ENCODE measurements at places on chromosomes 5 and 9.

GRCh38 chr5:18202164-18202563 is 567.9 kb downstream of the TAF11L14 start:
- no peak for DNase-seq

- no peak for DNase-seq
Measured at GRCh38 chr9:92614763-92615461, 55.0 kb downstream of the IPPK start.

GRCh38 chr5:170313344-170313743 is 15.8 kb upstream of the LCP2 start:
- DNase-seq, result no peak

DNA sequence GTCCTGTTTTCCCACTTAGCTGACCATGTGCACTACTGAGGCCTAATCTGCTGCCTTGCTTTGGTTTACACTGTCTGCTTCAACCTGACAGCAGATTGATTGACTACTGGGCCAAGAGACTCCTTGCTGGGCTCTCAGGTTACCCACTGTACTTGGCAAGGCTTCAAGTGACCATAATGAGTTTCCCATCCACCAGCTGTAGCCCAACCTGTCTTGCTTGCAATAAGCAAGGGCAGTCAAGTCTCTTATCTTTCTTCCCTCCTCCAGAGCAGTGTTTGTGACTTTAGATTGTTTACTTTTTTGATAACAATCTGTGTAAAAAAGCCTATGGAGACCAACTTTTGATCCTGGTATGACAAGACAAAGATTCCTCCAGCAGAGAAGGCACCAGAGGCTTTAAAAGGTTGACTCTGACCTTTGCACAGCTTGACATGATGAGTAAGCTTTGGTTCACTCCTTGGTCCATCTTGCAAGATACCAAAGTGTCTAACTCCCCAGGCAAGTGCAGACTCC is 912.3 kb upstream of the SEMA6A start:
- DNase-seq, result no peak

DNA sequence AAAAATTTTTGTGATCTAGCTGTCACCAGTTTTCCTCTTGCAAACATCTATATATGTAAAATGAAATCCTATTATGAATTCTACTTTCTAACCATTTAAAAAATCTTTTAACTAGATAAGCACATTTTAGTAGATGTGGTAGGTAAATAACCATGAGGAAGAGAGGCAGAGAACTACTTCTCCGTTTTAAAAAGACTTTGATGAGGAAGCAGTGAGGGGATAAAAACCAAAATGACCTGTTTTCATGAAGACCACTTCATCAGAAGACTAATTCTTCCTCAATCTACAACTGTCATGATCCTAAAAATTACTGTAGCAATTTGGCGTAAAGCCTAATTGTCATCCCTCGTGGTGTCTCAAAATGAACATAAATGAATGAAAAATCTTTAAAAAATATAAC is 15.7 kb upstream of the ERBIN start:
- DNase-seq, result no peak

- DNase-seq, result no peak
Measured at GRCh38 chr5:125160787-125161502, 414.5 kb upstream of the ZNF608 start.
